Stimulated activated CD4-positive, alpha-beta T cell treated with anti-CD3 and anti-CD28 coated beads, TNF-alpha, amount 100 ng/mL, for 48 hours (primary cell): ENCODE measurements at places on chromosomes 3 and 15.

DNA sequence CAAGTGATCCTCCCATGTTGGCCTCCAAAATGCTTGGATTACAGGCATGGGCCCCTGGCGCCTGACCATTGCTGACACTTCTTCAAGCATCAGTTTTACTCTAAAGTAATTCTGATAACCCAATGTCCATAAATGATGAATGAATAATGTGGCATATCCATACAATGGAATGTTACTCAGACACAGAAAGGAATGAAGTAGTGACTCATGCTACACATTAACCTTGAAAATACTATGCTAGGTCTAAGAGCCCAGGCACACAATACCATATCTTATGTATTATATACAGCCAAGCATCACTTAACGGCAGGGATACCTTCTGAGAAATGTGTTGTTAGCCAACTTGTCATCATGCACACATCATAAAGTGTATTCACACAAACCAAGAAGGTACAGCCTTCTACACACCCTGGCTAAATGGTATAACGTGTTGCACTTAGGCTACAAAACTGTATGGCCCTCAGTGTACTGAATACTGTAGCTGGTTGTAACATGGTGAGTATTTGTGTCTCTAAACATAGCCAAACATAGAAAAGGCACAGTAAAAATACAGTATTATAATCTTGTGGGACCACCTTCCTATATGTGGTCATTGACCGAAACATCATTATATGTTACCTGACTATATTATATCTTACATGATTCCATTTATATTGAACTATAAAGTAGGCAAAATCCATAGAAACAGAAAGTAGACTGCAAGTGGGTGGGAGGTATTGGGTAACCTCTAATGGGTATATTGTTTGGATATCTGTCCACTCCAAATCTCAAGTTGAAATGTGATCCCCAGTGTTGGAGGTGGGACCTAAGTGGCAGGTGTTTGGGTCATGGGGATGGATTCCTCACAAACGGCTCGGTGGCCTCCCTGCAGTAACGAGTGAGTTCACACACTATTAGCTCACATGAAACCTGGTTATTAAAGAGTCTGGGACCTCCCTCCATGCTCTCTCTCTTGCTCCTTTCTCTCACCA lies 31.4 kb downstream of the MKRN2 start:
- no peak for DNase-seq

- no peak for DNase-seq
These were observed 10.0 kb upstream of the UTS2B start for GRCh38 chr3:191340351-191340750.

GRCh38 chr15:50046159-50046558 lies 72.9 kb downstream of the ATP8B4 start:
- DNase-seq: no peak

- no peak for DNase-seq
These were observed 71.6 kb downstream of the KY start for GRCh38 chr3:134579141-134579665.

DNA sequence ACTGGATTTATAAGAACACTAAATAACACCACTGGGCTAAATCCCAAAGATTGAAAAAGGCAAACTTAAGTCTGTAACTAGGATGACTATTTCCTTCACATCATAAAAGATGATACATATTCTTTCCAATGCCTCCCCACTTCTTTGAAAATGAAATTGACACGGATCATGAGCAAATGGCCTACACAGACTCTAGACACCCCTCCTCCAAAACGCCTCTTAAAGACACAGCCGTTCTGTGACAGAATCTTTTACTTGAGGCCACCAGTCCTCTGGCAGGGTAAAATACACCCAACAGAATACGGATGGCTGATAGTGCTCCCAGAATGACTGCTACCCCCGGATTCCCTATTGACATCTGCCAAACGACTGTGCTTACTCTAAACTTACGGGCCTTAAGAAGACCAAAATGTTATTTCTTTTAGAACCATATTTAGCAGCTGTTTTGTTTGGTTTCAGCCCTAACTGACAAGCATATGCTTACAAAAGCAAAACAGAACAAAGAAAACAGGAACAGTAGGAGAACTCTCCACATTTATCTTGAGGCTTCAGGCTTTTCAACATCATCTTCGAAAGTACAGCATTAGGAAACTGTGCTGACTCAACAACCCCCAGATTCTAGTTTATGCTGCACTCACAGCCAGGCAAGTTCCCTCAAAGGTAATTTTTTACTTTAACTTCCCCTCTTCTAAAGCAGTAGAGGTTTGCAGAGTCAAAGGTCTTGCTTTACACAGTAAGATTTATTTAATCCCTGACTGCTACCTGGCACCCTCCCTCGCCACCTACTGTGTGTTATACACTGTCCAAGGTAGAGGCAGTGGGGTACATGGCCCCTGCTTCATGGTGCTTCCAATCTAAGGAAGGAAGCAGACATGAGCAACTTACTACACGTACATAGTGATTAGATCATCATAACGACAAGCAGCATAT lies 84.3 kb downstream of the TNIK start:
- DNase-seq: no peak

- DNase-seq: no peak
These were observed 148.9 kb upstream of the IL12A start for GRCh38 chr3:159839561-159840379.

DNA sequence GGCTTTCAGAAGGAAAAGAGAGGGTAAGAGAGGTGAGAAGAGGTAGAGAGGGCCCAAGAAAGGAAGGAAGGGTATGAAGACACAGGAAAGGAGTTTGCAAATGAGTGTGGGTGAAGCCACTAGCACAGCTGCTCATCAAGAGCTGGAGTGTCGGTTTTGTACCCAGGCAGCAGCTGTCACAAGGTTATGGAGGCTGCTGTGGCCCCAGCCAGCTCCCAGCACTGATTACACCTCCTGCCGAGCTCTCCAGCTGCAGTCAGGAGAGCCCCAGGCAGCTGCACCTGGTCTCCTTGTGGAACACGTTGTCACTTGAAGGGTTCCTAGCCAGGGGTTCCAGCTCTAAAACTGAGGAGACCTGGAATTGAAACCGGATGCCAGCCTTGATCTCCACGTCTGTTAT lies 60.4 kb upstream of the CHD2 start:
- no peak for DNase-seq

- DNase-seq: no peak
These were observed 256.4 kb upstream of the UBE2E1 start for GRCh38 chr3:23549148-23549910.

GRCh38 chr15:25469377-25469776 lies 30.6 kb upstream of the UBE3A start:
- DNase-seq: no peak

GRCh38 chr3:172213904-172214303 lies 174.5 kb downstream of the FNDC3B start:
- DNase-seq: no peak

GRCh38 chr15:71462638-71463037 lies 347.4 kb downstream of the THSD4 start:
- DNase-seq: no peak

DNA sequence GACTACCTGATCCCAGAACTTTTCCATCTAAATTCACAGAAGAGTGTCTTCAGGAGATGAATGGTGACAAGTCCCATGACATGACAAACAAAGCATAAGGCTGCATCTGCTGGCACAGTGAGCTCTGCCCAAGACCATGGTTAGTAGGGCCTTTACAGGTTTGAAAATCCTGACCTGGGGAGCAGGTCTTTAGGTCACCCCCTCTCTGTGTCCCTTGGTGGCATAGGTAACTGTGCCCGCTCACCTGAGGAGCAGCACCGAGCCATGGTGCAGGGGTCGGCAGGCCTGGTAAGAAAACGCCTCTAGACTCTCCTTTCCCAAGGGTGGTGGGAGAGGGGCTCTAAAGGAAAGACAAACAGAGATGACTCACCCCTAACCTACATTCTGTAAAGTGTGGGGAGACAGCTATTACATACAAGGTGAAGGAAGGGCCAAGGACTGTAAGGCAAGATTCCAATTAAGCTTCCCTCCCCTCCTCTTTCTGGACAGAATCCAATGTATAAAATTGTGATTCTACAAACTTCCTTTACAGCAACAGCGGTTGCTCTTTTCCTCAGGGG lies 74.0 kb downstream of the SATB1 start:
- DNase-seq: no peak

GRCh38 chr3:149411583-149411982 lies 34.1 kb upstream of the TM4SF1 start:
- no peak for DNase-seq

- DNase-seq: no peak
These were observed 8.4 kb upstream of the FBXL22 start for GRCh38 chr15:63588826-63589225.

DNA sequence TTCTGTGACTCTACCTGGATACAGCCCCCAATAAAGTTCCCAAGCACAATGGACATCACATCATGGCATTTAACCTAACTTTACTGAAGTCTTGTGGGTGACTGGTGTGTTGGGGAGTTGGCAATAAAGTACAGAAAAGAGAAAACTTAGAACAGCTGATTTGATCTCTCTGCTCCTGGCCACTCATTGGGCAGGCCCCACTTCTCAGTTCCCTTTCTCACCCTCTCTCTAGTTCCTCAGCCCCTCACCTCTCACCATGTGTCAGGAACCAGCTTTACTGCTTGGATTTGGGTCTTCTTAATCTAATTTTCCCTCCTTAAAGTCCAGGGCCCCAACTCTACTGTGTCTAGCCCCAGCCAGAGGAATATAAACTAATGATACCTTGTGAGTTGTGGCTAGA lies 713 bp upstream of the MUC13 start:
- DNase-seq: no peak

- DNase-seq: no peak
These were observed 210.0 kb upstream of the PEX5L start for GRCh38 chr3:180246688-180247195.

DNA sequence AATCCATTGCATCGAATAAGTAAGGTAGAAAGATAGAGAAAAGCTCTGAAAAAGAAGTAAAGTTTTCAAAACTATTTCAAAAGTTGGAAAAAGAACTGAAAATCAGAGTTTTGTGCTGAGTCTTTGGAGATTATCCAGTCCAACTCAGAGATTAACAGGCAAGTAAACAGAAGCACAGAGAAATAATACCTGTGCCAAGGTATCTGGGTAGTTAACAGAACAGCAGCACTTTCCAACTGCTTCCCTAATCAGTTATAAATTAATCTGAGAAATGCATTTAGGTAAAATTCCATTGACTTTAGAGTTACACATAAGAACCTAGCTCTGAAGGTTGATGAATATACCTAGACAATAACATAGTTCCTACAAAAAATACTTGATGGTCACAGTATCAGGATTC lies 355.3 kb downstream of the TBC1D5 start:
- DNase-seq: no peak

DNA sequence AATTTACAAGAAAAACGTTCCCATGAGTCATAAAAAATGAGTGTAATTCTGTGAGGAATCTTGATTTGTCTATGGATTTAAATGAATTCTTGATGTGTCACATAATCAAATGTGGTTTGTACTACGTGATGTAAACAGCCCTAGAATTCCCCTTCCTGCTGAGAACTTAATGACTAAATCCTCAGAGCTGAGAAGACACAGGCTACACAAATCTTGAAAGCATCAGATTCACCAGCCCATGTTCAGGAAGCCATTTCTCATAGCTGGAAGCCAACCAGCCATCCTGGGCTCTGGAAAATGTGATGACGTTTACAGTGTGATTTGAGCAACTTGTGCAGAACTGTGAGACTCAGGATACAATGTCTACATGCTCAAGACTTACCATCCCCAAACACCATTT lies 193.7 kb upstream of the MME start:
- DNase-seq: no peak

- DNase-seq: no peak
These were observed 40.7 kb downstream of the MYRIP start for GRCh38 chr3:39849992-39850715.

GRCh38 chr3:136067211-136067610 lies 101.7 kb downstream of the PPP2R3A start:
- DNase-seq: no peak

- no peak for DNase-seq
These were observed 68.1 kb downstream of the CHDH start for GRCh38 chr3:53778153-53778552.

GRCh38 chr3:125083776-125084175 lies 28.0 kb upstream of the HEG1 start:
- DNase-seq: no peak

DNA sequence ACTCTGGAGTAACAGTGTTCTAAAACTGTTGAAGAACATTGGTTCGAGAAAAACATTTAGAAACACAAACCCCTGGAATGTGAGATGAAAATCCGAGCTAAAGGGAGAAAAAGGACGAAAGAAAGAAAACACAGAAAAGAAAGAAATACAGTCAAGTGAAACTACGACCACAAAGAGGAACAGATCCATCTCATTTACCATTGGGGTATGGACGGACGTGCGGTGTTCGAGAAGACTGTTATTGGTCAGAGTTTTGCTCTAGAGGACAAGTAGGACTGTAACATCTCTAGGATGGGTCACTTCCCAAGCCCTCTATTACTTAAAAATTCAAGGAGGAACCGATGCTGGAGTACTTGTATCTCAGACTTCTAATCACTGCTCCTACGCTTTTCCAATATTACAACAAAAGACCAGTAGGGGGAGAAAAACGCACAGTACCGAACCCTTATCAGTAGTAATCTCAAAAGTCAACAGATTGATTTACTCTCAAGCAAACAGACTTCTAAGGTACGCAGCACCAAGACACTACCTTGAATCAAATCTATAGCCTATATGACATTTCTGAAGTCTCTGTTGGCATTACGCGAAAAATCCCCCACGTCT lies 1.1 kb upstream of the PIK3CA start:
- no peak for DNase-seq

DNA sequence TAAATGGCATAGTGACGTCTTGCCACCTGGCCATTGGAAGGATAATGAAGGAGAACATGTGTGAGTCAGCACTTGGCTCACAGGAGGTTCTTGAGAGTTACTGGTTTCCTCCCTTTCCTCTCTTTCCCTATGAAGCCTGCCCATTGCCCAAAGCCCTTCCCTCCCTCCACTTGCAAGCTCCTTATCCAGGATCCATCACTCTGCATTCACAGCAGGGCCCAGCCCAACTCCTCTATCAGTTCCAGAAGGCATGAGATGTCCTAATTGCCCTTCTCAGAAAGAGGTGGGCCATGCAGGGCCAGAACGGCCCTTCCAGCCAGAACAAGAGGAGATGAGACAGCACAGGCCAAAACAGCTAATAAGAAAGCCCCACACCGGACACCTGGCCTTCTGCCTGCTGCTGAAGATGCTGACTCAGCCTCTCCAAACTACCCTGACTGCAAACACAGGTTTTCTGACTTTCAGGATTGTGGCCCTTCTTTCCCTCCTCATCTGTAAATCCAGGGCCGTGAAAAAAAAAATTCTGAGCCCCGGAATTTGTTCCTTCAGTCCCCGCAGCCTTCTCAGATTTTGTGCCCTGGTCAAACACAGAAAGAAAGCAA lies 29.7 kb downstream of the HAPLN3 start:
- DNase-seq: no peak

DNA sequence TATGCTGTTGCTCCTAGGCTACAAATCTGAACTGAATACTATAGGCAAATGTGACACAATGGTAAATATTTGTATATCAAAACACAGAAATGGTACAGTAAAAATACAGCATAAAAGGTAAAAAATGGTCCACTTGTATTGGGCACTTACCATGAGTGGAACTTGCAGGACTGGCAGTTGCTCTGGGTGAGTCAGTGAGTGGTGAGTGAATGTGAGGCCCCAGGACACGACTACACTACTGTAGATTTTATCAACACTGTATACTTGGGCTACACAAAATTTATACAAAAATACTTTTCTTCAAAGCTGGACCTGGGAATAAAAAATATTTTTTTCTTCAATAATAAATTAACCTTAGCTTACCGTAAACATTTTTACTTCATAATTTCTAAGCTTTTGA lies 41.6 kb upstream of the DUT start:
- DNase-seq: no peak

GRCh38 chr3:133295944-133296917 lies 103.6 kb upstream of the BFSP2 start:
- no peak for DNase-seq
